ENCODE measurements at places on chromosomes 5 and 9. TPM values are rescaled to one million over a fixed set of nuclear protein-coding genes. Genes with fewer than 3 reads are reported as not detected.

DNA sequence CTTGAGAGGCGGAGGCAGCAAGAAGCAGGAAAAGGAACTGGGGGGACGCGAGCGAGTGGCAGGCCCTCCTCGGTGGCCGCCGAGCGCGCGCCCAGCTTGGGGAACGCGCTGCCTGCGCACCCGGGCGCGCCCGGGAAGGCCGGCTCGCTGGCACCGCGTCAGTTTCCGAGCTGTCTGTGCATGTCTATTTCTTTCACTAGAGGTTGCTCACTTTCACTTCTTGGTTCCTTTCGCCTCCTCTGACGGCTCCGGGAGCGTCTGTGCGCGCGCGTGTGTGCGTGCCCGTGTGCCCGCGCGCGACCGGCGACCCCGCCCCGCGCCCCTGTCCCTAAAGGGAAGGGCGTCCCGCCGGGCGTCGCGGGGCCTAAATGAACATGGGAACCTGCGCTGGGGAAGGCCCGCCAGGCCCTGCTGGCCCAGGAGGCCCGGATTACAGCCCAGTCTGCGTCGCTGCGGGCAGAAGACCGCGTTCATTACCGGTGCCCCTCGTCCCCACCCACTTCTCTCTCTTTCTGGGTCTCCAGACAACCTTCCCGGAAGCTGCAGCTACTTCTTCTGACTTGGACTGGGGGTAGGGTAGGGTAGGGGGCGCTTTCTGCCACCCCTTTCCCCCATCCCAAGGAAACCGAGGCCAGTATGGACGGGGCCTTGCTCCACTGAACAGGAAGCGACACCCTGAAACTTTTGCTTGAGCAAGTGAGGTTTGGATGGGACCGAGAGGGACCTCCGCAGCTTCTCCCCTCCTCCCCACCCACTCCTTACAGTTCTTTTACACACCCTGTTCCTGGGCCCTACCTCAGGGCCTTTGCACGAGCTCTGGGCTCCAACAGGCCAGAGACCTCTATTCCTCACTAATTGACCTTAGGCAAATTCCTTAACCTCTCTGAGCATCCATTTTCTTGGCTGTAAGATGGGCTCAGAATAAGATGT is 205.8 kb upstream of the IER5L start:
- peak overlapping the region; percentile 98 for H3K4me3 ChIP-seq
- peak overlapping the region; percentile 91 for H3K27ac ChIP-seq
- DNase-seq: peak; percentile 72

- no peak overlapping the region for H3K4me3 ChIP-seq
- H3K27ac ChIP-seq: no peak overlapping the region
- no peak for DNase-seq
- no peaks in the 10 kb centered on the region for H3K27me3 ChIP-seq
- peaks cover 19% of the 10 kb centered on the region for H3K4me1 ChIP-seq
Measured at GRCh38 chr5:173691931-173692330, 75.5 kb upstream of the BOD1 start.

- no peak for DNase-seq
- peak overlapping the region; percentile 90 for H3K27ac ChIP-seq
- H3K4me3 ChIP-seq: no peak overlapping the region
- no peaks in the 10 kb centered on the region for H3K27me3 ChIP-seq
- no peaks in the 10 kb centered on the region for H3K36me3 ChIP-seq
- peaks cover 43% of the 10 kb centered on the region for H3K4me1 ChIP-seq
Measured at GRCh38 chr5:67009028-67009427, 187.6 kb downstream of the CD180 start.

ARHGEF28 gene
- 1.1 TPM for total RNA-seq

DNA sequence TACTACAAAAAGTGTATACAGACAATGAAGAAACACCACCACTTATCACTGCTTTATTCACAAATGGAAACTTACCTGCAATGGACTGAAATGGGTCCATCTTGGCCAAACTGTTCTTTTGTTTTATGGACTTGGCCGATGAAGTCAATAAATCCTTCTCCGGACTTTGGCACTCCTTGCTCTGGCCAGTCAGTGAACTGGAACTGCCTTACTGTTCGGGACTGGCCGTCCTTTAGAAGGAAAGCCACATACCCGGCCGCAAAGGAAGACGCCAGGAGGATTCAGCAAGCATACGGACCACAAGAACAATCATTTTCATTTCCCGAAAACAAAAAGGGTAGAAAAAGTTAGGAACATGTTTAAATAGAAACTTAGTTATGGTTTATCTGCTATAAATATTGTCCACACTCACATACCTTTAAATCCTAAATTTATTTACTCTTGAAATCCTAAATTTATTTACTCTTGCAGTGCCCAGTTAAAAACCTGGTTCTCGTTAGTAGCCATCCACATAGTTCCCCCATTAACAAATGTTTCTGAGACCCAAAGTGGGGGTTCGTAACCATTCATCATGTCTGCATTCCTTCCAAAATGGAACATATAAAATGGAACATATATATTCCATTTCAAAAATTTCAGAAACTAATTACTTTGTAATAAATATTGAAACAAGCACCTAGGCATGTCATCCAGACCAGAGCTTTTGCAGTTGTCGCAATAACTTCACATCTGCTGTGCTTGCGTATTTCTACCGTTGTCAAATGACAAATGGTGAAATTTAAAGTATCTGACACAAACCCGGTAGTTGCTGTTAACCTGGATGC is 532.1 kb upstream of the DMAC1 start:
- no peaks in the 10 kb centered on the region for H3K4me1 ChIP-seq
- DNase-seq: no peak
- H3K36me3 ChIP-seq: no peaks in the 10 kb centered on the region
- no peak overlapping the region for H3K4me3 ChIP-seq
- H3K27ac ChIP-seq: no peak overlapping the region

CATSPER3 gene
- 0.22 TPM for total RNA-seq

BARX1 gene
- not detected for total RNA-seq

GRCh38 chr5:160685695-160686094 is 166.3 kb downstream of the ATP10B start:
- no peaks in the 10 kb centered on the region for H3K4me1 ChIP-seq
- H3K27ac ChIP-seq: no peak overlapping the region
- no peaks in the 10 kb centered on the region for H3K27me3 ChIP-seq
- H3K4me3 ChIP-seq: no peak overlapping the region
- no peaks in the 10 kb centered on the region for H3K36me3 ChIP-seq

FCHO2 gene
- 11.1 TPM for total RNA-seq

All from gastrocnemius medialis (tissue), 4 donors.